ENCODE measurements at places on chromosomes 2 and 18.

DNA sequence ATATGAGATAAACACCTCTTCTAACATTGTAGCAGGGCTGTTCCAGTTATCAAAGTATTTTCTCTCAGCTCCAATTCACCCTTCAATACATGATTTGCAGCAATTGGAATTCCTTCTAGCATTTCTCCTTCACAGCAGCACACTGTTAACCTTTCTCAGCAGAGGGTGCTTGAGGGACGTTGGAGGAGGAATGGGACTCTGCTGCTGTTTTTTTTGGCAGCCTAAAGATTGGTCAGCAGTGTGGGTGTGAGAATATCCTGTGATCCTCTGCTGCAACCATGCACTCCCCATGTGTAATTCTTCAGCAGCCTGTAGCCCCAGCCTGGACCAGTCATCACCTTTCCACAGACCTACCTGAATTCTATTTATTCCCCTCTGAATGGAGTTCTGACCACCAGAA, 1708.9 kb upstream of the CELF4 start:
- no peak for DNase-seq

DNA sequence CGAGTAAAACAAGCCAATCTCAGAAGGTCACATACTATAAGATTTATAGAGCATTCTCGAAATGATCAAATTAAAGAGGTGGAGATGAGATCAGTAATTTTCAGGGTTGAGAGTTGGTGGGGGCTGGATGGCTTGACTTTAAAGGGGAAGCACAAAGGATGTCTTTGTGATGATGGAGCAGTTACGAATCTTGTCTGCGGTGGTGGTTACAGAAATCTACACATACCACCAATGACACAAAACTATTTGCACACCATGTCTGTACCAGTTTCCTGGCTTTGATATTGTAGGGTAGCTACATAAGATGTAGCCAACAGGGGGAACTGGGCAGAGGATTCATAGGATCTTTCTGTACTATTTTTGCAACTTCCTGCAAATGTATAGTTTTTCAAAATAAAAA, 190.6 kb upstream of the SMIM21 start:
- DNase-seq, result no peak

DNA sequence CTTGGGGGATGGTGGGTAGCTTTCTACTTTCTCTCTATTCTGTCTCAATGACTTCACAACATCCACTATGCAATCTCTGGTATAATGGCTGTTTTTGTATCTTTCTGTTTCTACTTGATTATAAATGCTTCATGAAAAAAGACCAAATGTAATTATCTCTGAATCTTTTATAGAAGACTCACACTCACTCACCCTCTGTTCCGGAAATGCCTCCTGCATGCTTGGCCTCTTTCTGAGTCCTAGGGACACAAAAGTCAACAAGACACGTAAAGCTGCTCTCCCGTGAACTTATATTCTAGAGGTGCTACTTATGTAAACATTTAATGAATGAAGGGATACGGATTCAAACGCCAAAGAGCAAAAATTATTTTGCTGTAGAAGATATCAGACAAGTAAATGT, 502.2 kb upstream of the SOX11 start:
- no peak for DNase-seq

DNA sequence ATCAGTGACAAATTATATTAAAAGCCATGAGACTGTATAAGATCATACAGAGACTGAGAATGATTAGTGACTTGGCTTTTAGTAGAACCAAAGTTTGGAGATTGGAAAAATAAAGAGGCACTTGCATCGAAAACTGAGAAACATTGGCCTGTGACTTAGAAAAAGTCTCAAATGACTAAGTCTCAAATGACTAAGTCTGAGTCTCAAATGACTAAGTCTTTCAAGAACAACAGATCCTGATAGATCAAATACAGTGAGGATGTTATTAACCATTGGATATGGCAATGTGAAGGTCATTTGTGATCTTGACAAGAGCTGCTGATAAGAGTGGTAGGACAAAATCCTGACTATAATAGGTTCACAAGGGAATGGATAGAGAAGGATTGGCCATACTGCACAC, 135.5 kb upstream of the FANCL start:
- no peak for DNase-seq

DNA sequence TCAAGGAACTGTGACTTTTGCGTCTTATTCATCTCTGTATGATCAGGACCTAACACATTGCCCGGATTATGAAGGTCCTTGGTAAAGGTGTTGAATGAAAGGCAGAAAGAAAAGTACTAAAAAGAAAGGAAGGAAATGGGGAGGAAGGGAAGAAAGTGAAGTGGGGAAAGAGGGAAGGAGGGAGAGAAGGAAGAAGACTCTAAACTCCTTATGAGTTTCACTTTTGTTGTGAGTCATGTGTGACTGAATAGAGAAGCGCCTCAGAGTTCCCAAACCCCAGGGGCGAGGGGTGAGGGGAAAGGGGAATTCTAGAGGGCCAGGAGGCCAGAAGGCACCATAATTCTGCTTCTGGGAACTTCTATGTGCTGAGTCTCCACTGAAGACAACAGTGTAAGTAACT, 30.9 kb upstream of the OSBPL6 start:
- DNase-seq, result no peak

DNA sequence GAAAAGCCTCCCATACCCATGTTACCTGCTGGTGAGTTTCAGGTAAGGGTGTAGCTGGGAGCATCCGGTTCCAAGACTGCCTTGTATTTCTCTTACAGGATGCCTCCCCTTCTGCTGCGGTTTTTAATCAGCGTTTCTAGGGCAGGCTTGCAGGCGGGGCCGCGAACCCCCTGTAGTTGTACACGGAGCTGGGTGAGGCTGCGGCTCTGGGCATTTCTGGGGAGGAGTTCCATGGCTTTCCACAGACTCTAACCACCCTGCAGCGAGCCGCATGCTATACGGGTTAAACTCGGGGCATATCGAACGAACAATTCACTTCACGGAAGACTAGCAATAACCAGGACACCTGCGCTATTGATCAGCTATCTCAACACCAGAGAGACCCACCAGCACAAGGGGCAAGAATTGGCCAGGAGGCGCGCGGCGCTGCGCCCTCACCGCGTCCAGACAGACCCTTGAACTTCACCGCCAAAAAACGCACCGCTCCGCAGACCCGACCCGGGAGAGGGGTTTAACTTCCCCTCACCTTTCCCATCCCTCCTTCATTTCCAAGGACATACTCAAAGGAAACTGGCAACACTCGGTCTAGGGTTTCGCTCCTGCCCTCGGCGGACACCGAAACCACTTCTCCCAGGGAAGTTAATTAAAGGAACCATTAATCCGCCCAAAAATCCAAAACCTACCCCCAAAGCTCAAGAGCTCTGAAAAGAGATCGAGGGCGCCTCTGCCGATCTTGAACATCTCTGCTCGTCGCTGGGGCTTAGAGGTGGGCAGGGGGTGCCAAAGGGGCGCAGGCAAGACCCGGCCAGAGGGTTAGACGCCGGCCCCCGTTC, 909 bp downstream of the TGFA start:
- DNase-seq, result no peak

DNA sequence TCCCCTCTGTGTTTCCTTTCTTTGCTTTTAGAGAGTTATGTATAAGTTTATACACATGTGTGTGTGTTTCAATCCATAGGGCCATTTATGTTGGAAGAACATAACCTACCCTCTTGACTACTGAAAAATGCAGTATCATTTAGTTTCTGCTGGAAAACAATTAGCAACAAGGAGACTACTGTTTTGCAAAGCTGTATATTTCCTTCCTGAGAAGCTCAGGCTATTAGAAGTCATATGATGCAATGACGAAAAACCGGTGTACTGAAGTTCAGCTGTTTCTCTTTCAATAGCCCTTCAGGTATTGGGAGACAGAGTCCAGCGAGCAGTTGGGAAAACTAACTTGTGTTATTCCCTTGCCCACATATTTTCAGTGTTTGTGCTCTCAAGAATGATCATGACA, 447.7 kb upstream of the GYPC start:
- no peak for DNase-seq

GRCh38 chr2:26692279-26692896, at the start of gene KCNK3:
Gene KCNK3, plus strand, starts transcription at chr2:26692722. Its CDS starts 154 bp downstream, at chr2:26692876.
- peak; percentile 73 for DNase-seq

- DNase-seq, result no peak
Measured at GRCh38 chr18:23740105-23740830, 51.0 kb downstream of the LAMA3 start.

GRCh38 chr18:75364512-75365253, 62.8 kb downstream of the SMIM21 start:
- no peak for DNase-seq

- peak; percentile 85 for DNase-seq
Measured at GRCh38 chr2:176140513-176141317, 10.6 kb upstream of the HOXD4 start.

DNA sequence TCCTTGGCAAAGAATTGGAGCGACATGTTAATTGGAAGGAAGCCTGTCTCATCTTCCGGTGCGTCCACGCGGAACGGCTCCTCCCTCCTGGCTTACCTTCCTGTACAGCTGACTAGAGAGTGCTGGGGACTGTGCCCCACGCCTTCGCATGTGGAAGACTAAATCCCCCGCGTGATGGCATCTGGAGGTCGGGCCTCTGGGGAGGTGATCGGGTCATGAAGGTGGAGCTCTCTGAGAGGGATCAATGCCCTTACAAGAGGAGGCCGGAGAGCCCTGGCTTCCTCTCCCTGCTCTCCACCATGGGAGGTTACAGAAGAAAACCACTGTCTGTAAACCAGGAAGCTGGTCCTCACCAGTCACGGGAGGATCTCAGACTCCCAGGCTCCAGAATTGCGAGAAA, 104.1 kb upstream of the OTOS start:
- no peak for DNase-seq

- no peak for DNase-seq
Measured at GRCh38 chr2:66573821-66574233, 138.9 kb downstream of the MEIS1 start.

DNA sequence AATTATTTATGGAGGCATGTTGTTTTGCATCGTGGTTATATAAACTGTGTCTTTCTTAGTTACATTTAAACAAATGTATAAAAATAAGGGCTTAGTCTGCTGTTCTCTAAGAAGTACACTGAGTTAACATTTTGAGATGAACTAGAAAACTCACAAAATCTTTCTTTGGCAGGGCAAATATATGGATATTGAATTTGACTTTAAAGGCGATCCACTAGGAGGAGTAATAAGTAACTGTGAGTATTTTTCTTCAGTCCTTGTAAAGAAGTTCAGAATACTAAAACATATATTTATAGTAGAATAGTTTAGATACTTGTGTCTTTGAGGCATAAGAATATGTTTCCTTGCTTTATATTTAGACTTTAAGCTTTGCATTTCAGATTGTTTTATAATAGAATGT, 104.8 kb downstream of the MYO1B start:
- no peak for DNase-seq

DNA sequence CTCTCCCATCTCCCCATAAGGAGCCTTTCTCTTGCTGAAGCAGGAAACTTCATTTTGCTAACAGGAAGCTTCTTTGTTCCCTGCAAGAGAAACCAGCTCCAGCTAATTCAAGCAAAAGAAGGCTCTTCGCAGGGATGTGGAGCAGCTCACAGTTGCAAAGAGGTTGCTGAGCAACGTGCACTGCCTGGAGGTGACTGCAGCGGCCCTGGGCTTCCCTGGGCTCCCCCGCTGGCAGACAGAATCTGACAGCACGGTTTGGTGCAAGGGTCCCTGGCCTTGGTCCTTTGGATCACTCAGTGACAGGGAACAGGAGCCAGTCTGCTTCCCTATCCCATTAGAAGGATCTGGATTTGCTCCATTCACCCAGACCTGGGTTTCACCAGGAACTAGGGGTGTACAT, 25.8 kb downstream of the GPR55 start:
- no peak for DNase-seq

- DNase-seq, result no peak
Measured at GRCh38 chr2:38722271-38723061, 28.7 kb downstream of the SRSF7 start.

GRCh38 chr18:8625461-8626092, 16.3 kb downstream of the RAB12 start:
- no peak for DNase-seq

DNA sequence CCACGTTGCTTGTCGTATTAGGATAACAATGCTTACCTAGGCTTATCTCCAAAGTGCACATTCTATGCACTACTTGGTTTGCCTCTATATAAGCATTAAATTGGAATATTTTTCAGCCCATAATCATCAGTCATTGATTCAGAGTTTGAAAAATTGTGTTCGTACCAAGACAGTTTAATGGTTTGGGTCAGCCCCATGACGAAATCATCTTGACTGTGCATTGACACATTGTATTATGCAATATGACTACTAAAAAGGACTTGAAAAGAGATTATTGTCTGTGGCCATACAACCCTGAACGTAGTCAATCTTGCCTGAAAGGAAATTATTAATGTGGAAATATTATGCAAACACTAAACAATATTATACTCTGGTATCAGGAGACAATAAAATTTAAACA, 141.3 kb downstream of the EML6 start:
- DNase-seq, result no peak

DNA sequence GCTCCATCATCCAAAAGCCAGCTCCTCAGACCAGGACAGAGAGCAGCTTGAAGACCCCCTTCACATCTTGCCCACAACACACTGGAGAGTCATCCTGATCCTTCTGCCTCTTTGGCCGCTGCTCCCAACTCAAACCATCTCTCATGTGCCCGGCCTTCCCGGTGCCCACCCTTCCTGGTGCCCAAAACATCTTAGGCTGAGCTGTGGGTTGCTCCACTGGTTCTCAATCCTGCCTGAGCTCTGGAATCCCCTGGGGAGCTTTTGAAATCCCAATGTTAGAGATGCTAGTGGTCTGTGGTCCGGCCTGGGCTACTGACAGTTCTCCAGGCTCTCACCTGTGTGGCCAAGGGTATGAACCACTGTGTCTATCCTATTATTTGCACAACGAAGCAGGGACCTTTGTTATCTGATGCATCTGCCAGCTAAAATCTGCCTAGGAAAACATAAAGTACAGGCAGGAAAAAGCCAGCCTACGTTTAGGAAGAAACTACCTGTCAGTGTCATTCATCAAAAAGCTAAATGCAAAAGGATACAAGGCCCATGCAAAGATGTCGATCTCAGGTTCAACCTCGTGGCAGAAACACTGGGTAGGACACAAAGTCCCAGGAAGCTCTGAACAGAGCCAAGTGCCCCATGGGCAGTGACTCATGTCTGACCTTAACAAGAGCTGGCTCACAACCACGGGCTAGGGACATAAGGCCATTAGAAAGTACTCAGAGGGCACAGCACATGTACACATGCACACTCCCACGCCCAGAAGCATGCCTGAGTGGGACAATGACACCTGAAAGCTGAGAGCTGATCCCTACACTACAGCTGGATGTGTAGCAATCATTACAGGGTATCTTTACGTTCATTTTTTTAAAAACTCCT, 30.8 kb downstream of the TBC1D8 start:
- peak; percentile 86 for DNase-seq

GRCh38 chr2:169865492-169865891, 38.2 kb downstream of the UBR3 start:
- no peak for DNase-seq
